NCI-H82 (cell line): ENCODE measurements at places on chromosomes 2 and 18.

- DNase-seq: no peak
Observed at GRCh38 chr18:3793545-3793944, 343.6 kb downstream of the TGIF1 start.

DNA sequence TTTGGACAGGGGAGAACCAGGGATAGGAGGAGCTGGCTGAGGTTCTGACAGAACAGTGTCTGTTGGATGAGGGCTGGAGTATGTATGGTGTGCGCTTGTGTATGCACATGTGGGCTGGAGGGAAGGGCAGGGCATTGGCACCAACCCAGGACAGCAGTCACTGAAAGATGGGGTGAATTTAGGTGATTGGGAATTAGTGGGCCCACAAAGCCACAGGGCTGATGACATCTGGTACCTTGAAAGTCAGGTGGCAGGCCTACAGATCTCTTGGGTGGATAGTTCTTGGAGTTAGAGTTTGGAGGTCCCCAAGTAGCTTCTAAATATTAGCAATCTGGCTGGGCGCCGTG is 45.7 kb downstream of the C2orf42 start:
- DNase-seq: no peak

GRCh38 chr2:238706163-238706562 is 141.7 kb upstream of the TWIST2 start:
- no peak for DNase-seq

DNA sequence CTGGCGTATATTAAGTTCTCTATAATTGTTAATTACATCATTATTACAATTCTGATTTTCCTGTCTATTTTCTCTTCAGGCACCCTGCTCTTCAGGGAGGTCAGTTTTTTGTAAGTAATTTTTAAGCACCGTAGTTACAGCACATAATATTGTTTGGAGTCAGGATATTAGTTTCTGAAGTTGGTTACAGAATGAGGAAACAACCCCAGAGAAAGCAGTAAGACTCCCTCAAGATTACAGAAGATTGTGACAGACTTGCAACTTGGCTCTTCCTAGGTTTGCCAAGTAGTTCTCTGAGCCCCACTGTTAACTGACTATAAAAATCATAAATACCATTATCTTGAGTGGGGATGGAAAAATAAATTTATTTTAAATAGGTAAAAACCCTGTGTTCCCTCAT is 921 bp downstream of the RPE start:
- DNase-seq: no peak

- no peak for DNase-seq
Observed at GRCh38 chr2:115129536-115129935, 687.1 kb downstream of the DPP10 start.

GRCh38 chr2:86776532-86776931 is 14.2 kb downstream of the CD8A start:
- no peak for DNase-seq

GRCh38 chr2:78718473-78718872 is 307.0 kb upstream of the REG3G start:
- DNase-seq: no peak

- DNase-seq: no peak
Observed at GRCh38 chr18:51053814-51054213, 23.8 kb downstream of the SMAD4 start.

DNA sequence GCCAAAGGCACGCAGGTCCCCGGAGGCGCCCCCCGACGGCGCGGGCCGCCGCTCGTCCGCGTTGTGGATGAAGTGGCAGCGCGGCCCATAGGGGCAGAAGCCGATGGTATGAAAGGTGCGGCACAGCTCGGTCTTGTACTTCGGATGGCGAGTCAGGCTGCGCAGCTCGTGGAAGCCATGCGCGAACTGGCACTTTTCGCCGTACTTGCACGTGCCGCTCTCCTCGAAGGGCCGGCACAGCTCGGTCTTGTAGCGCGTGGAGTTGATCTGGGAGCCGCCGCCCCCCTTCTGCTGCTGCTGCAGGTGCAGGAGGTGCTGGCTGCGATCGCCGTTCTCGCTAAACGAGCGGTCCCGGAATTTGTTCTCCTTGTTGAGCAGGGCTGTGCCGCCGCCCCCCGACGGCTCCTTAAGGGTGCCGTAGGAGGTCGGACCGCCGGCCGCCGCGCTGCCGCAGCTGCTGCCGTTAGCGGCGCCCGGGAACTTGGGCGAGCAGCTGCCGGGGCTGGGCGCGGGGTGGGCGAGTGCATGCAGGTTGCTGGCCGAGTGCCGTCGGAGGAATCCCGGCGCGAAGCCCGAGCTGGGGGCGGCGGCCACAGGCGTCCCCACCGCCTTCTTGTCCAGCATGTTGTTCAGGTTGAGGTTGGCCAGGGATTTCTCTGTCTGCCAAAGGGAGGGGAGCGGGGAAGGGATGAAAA is 1.2 kb downstream of the ZFP36L2 start:
- peak; percentile 66 for DNase-seq

GRCh38 chr18:79507546-79508480 is 112.1 kb downstream of the NFATC1 start:
- DNase-seq: no peak

DNA sequence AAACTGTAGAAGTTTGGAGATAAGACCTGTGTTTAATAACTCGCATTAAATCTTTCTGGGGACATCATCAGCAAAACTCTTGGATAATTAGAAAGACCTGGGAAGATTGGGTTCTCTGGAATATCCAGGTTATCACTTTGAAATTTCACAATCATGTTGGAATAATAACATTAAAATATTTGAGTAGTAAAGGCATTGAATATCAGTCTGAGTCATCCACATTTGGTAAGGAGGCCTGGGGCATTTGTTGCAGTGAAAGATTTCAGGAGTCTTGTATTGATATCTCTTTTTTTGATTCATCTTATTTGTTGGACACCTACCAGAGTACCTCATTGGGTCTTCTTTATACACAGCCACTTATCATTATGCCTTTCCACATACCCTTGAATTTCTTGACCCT is 95.9 kb downstream of the EPB41L5 start:
- DNase-seq: no peak

GRCh38 chr18:74233933-74234325 is 57.8 kb downstream of the CYB5A start:
- no peak for DNase-seq

- DNase-seq: no peak
Observed at GRCh38 chr2:205482399-205483081, 199.8 kb upstream of the NRP2 start.

- DNase-seq: no peak
Observed at GRCh38 chr18:22513721-22514481, 96.2 kb upstream of the CTAGE1 start.

GRCh38 chr18:51442012-51442411 is 244.5 kb upstream of the MEX3C start:
- no peak for DNase-seq

DNA sequence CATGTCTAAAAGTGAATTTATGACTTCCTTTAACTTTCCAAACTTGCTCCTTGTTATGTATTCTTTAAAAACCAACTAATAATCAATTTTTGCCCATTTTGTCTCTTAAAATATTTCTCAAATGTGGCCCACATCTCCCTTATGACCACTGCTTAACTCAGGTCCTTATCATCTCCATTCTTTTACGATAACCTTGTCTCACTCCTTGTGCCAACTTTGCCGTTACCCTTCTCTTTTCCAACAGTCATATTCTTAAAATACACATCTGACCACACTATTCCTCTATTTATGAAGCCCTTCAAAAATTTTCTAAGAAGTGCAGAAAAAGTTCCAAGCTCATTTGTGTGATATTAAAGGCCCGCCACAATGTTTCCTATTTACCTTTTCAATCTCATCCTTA is 47.8 kb downstream of the PPP1R1C start:
- DNase-seq: no peak
